ENCODE measurements at places on chromosomes 1 and 21.

GRCh38 chr21:32918478-32919120, 107.1 kb upstream of the OLIG2 start:
- DNase-seq = no peak

DNA sequence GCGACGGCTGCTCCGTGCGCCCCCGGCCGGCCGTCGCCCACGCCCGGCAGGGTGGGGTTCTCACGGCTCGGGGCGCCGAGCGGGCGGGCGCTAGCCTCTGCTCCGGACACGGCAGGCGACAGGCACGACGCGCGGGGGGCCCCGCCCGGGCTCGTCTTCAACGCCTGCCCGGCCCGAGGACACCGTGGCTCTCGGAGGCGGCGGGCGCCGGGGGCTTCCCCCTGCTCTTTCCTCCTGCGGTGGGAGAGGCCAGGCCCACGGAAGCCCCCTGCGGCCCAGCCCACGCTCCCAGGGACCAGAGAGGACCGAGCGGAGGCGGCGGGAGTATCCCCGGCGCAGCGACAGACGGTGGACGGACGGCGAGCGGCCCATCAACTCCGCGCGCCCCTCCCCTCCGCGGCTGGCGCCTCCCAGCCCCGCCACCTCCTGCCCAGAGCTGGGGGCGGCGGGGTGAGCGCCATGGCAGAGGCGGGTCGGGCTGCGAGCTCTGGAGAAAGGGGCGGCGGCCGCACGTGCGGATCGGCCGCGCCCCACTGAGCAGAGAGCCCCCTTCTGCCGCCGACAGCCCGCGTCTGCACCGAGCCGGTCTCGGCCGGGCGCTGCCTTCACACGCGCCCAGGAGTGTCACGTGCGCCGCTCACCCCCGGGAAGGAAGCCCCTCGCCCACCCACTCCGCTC, at the start of the genes SHE and TDRD10:
SHE (minus strand) TSS at position 347 of the 678 bp plus-strand sequence. CDS start 386 bp downstream, outside the sequence.
TDRD10 (plus strand) TSS at position 154 of the 678 bp plus-strand sequence. CDS start 4,685 bp downstream, outside the sequence.
- DNase-seq = no peak

DNA sequence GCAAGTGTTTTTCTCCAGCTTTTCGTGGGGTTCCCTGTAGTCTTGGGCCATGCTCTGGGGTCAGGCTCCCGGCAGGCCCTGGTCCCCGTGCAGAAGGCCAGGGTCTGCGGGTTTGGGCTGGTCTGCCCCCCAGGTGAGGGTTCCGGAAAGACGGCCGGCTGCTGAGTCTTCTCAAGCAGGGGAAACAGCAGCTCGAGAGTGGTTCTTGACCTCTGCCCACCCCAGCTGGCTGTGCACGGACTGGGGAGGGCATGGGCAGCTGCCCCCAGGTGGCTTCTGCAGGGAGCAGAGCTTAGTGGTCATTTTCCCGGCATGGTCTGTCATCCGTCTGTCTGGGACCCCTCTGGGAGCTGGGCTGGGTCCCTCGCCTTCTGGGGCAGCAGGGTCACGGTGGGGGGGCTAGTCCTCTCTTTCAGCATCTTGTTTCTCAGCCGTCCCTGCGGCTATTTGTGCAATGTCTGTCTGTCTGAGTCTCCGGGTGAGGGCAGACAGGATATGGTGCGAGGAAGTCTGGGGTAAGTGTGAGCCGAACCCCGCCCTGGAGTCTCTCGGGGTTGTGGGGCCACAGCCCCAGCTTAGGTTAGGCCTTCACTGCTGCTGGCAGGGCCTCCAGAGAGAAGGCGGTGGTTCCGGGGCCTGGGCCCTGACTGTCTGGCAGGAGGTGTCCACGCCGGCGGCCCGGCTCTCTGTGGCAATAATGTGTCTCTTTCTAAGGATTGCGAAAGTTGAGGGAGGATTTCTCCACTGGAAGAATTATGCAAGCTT, 6.1 kb downstream of the SKI start:
- no peak for DNase-seq

DNA sequence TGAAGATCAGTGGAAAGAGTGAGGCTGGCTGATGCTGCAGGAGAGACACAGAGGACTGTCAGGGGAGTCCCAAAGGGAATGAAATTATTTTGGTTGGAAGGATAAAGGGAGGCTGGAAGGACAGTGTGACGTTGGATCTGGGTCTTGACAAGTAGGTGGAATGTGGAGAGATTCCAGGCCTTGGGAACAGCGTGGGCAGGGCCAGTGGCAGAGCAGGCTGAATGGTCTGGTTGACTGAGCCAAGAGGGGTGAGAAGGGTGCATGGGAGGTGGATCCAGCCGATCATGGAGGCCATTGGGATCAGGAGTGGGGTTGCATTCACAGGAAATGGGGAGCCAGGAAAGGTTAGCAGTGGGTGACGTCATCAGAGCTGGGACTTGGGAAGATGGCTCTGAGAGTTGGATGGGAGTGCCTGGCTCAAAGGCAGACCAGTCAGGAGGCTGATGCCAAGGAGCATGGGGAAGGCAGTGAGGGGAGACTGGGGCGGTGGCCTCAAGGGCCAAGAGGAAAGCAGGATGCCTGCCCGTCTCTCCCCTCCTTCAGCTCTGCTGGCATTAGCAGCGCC, 146.2 kb upstream of the VAMP3 start:
- no peak for DNase-seq

GRCh38 chr21:45600248-45600647, 43.3 kb upstream of the PCBP3 start:
- no peak for DNase-seq

DNA sequence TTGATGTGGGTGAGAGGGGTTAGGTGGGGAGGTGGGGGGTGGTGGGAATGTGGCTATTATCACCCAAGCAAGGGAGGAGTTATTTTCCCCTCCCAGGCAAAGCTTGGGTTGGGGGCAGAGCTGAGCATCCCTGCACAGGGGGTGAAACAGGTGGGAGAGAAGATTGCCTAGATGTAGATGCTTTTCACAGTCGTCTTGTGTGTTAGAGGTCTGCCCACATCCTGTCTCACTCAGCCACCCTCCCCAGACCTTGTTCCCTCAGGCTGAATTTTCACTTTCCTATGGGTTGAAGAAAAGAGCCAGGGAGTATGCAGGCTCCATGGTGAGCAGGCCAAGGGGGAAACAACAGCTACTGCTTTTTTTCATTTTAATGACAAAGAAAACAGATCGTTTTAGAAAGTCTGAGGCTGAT, 223.5 kb downstream of the KIF26B start:
- no peak for DNase-seq

- no peak for DNase-seq
Observed at GRCh38 chr1:206049293-206049692, 3.7 kb upstream of the RHEX start.

- DNase-seq = no peak
Observed at GRCh38 chr1:160108888-160109662, 6.5 kb upstream of the ATP1A2 start.

GRCh38 chr1:8232036-8232757, 85.7 kb upstream of the SLC45A1 start:
- DNase-seq = no peak

GRCh38 chr1:25774921-25775771, 24.8 kb upstream of the SELENON start:
- DNase-seq = peak; percentile 32

DNA sequence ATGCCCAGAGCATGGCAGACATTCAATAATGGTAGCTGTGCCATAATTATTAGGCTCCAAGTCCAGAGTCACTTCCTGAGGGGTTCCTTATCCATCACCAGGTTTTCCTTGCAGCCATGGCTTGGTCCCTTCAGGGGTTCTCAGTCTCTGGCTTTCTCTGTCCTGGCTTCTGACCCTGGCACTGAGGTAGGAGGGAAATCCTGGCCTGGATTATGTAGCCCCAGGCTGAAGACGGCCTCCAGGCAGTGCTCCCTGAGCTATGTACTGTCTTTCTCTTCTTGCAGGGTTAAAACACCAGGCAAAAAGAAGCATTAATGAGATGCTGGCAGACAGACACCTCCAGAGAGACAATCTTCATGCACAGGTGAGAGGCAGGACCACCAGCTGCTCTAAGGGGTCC, 9.5 kb upstream of the PADI3 start:
- no peak for DNase-seq

DNA sequence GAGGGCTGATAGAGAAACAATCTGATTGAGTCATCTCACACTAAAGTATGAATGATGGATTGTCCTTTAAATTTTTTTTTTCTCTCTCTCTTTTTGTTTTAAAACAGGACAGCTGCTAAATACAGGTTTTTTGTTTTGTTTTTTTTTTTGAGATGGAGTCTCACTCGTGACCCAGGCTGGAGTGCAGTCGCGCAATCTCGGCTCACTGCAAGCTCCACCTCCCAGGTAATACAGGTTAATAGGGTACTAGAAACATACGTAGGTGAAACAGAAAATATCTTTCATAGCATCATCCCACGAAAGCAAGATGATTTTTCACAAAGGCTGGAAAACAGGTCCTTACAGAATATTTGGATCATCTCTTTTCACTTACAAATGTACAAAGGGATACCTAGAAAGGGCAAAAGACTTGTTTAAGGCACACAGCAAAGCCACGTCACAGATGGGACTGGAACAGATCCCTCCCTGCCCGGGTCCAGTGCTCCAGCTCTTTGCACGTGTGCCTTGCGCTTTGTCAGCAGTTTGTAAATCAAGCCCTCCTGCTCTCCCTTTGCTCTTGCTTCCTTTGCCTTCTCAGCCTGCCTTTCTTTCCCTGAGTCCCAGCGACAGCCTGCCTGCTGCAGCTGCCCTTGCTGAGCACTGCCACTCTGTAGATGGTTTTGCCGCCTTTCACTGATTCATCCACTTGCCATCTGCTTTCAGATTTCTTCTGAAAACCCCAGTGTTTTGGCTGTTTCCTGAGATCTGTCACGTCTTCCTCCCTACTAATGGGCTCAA, 171.3 kb upstream of the BEND5 start:
- no peak for DNase-seq

Measured in NCI-H1417 treated with DMSO at 0.1 percent for 48 hours (cell line).